ENCODE measurements at places on chromosomes 6 and 20. TPM values are rescaled to one million over a fixed set of nuclear protein-coding genes. Genes with fewer than 3 reads are reported as not detected.

VPS16 gene
- total RNA-seq: 51.0 TPM

IL17F gene
- total RNA-seq: under 0.01 TPM

NRN1 gene
- not detected for total RNA-seq

EPHA7 gene
- total RNA-seq: 0.32 TPM

HNF4A gene
- not detected for total RNA-seq

GABRR1 gene
- not detected for total RNA-seq

SLC32A1 gene
- total RNA-seq: not detected

TRIM15 gene
- not detected for total RNA-seq

BPIFA1 gene
- total RNA-seq: not detected

SLC25A27 gene
- 2.6 TPM for total RNA-seq

BPI gene
- not detected for total RNA-seq

LBP gene
- not detected for total RNA-seq

DEFB124 gene
- total RNA-seq: not detected

BNIP5 gene
- total RNA-seq: not detected

SOBP gene
- 1.9 TPM for total RNA-seq

EFCAB8 gene
- total RNA-seq: 0.32 TPM

TTK gene
- total RNA-seq: 27.6 TPM

GTSF1L gene
- total RNA-seq: not detected

TMEM217 gene
- total RNA-seq: 2.9 TPM

VWA7 gene
- total RNA-seq: under 0.01 TPM

ABHD16B gene
- total RNA-seq: not detected

HTR1E gene
- total RNA-seq: not detected

LY6G6D gene
- total RNA-seq: not detected

ZBTB9 gene
- 4.7 TPM for total RNA-seq

RHAG gene
- not detected for total RNA-seq

APOM gene
- 0.43 TPM for total RNA-seq

NHLRC1 gene
- total RNA-seq: 1.7 TPM

FOXO3 gene
- 43.2 TPM for total RNA-seq

SLPI gene
- total RNA-seq: not detected

SYTL3 gene
- total RNA-seq: 1.3 TPM
